Osteocyte (in vitro differentiated cells): ENCODE measurements at places on chromosomes 6 and 20. TPM values are rescaled to one million over a fixed set of nuclear protein-coding genes. Genes with fewer than 3 reads are reported as not detected.

DNA sequence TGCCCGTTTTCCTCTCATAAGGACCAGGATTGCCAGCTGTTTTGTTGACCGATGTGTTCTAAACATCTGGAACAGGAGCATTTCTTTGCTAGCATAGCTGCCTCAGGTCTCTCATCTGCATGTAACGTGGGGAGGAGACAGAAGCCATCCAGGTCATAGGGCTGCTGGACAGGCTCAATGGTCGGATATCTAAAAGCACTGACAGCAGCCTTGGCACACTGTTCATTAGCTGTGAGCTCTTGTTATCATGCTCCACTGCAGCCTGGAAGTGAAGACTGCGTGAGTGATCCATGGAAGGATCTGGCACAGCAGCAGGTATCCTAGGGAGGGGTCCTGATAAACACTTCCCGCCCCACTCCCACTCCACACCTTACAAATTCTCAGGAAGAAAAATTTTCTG, 175.3 kb downstream of the LRFN2 start:
- H3K36me3 ChIP-seq = no peaks in the 10 kb centered on the region
- H3K4me3 ChIP-seq = no peak overlapping the region
- H3K4me1 ChIP-seq = peaks cover 27% of the 10 kb centered on the region
- H3K27me3 ChIP-seq = no peaks in the 10 kb centered on the region
- no peak for DNase-seq
- H3K27ac ChIP-seq = no peak overlapping the region

The VSTM2L gene
- 14.6 and 14.7 TPM in 2 replicates for total RNA-seq

DNA sequence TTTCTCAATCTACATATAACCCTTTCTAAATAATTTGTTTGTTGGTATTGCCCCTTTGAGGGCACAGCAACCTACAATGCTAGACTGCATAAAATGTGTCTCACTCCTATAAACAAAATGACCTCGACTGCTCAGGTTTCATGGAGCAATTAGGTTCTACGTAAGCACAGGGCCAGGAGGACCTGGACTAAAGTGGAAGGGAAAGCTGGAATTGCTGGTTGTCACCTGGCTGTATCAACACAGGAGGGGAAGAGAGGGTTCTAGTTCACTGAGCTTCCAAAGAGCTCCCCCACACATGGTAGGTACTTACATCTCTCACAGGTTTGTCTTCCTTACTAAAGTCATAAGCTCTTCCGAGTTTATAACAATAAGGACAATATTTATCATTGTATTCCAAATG, 51.0 kb downstream of the NCOA6 start:
- H3K4me3 ChIP-seq = no peak overlapping the region
- no peak overlapping the region for H3K27ac ChIP-seq
- DNase-seq = no peak
- H3K27me3 ChIP-seq = no peaks in the 10 kb centered on the region

DNA sequence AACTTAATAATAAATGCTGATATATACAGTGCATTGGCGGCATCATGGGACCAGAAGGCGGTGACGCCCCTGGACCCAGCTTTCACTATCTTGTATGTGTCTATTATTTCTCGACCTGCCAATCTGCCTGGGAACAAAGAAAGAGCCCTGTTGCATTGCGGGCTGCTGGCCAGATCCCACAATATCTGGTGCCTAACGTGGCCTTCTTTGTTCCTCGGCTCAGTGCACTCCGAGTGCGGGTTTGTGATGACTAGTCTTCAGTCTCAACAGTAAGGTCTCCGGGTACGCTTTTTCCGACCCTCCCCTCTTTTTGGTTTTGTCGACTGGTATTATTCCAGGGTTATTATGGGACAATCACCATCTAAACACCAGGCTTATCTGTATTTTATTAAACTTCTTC, 291.5 kb downstream of the TBC1D32 start:
- no peak overlapping the region for H3K4me3 ChIP-seq
- H3K4me1 ChIP-seq = no peaks in the 10 kb centered on the region
- H3K36me3 ChIP-seq = no peaks in the 10 kb centered on the region
- no peaks in the 10 kb centered on the region for H3K27me3 ChIP-seq

GRCh38 chr20:17298171-17298570, 71.3 kb downstream of the PCSK2 start:
- no peak for DNase-seq
- no peaks in the 10 kb centered on the region for H3K27me3 ChIP-seq
- no peak overlapping the region for H3K4me3 ChIP-seq
- H3K36me3 ChIP-seq = no peaks in the 10 kb centered on the region
- no peaks in the 10 kb centered on the region for H3K4me1 ChIP-seq
- H3K27ac ChIP-seq = no peak overlapping the region

DNA sequence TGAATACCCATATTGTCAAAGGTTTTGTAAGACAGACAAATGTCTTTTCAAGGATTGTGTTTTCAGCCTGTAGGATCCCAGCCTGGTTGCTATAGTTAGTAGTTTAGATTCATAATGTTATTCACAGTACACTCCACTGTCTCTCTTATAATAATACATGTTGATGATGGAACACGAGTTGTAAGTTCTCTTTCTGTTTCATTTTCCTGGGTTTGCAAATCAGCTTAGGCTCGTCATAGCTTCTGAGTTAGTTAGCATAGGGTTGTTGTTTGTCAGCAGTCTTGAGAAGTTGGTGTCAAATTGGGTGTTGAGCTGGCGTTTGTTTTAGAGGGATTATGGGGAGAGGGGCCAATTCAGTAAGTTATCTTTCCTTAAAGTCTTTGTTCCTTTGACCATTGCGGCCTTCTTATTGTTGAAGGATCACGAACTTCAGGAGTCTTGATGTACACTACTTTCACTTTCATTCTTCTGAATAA, 45.8 kb downstream of the QKI start:
- H3K4me3 ChIP-seq = peak overlapping the region; percentile 65
- peaks cover 59% of the 10 kb centered on the region for H3K36me3 ChIP-seq
- peaks cover 70% of the 10 kb centered on the region for H3K4me1 ChIP-seq
- peak overlapping the region; percentile 90 for H3K27ac ChIP-seq

The PMEPA1 gene
- 24.1 and 28.2 TPM in 2 replicates for total RNA-seq

DNA sequence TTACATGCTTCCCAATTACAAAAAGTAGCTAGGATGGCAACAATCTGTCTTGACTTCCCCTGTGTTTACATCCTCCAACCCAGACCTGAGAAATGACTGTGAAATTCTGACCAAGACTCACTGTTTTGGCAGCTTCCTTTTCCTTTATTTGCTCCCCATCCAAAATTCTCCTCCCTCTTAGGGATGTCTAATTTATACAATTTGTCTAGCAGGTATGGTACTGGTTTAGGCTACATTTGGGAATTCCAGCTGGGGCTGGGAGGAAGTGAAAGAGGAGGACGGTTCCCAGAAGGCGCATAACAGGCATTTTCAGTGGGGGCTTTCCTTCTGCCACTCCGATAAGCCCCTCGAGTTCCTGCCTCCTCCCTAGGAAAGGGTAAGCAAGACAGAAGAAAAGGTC, 231.5 kb upstream of the BTBD3 start:
- H3K27ac ChIP-seq = no peak overlapping the region
- H3K36me3 ChIP-seq = no peaks in the 10 kb centered on the region
- H3K4me3 ChIP-seq = no peak overlapping the region
- no peaks in the 10 kb centered on the region for H3K4me1 ChIP-seq
- no peak for DNase-seq

The FAM217A gene
- total RNA-seq = not detected in 2 replicates
